ENCODE measurements at places on chromosomes 12 and 14.

DNA sequence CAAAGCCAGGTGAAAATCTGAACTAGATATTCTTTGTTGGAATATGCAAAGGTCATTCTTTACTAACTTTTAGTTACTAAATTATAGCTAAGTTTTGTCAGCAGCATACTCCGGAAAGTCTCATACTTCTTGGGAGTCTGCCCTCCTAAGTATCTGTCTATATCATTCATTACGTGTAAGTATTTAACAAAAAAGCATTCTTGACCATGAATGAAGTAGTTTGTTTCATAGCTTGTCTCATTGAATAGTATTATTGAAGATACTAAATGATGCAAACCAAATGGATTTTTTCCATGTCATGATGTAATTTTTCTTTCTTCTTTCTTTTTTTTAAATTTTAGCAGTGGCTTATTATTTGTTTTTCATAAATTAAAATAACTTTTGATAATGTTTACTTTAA is 9.8 kb upstream of the SPX start:
- no peak for DNase-seq

DNA sequence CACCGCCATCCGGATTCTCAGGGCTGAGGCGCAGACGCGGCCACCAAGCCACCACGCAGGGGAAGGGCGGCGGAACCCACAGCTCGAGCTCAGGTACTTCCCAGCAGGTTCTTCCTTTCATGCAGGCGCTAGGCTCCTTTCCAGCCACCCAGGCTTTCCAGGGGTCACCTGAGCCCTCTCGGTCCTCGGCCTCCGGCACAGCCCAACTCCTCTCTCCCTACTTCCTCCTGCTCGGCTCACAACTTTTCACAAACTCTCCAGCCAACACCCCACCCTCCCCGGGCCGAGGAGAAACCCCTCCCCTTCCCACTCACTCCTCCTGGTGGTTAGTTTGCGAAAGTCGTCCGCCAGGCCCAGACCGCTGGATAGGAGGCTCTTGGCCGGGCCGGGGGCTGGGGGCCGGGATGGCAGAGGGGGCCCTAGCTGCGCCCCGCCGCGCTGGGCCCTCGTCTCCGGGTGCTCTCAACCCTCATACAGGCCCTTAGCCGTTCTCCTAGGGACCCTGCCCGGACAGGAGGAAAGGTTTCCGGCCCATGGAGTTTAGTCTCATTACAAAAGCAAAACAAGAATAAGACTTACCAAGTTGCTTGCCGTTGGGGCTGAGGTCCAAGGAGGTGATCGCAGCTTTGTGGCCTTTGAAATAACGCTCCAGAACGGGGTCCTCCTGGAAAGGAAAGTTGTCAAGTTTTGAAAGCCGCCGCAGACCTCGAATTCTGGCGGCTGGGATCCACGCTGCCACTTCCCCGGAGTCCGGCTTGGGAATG is at the start of gene GALNT4:
Gene GALNT4, minus strand, starts transcription at position 256 of the 764 bp plus-strand sequence. Its CDS starts 247 bp downstream, at position 9.
- DNase-seq: peak; percentile 68

DNA sequence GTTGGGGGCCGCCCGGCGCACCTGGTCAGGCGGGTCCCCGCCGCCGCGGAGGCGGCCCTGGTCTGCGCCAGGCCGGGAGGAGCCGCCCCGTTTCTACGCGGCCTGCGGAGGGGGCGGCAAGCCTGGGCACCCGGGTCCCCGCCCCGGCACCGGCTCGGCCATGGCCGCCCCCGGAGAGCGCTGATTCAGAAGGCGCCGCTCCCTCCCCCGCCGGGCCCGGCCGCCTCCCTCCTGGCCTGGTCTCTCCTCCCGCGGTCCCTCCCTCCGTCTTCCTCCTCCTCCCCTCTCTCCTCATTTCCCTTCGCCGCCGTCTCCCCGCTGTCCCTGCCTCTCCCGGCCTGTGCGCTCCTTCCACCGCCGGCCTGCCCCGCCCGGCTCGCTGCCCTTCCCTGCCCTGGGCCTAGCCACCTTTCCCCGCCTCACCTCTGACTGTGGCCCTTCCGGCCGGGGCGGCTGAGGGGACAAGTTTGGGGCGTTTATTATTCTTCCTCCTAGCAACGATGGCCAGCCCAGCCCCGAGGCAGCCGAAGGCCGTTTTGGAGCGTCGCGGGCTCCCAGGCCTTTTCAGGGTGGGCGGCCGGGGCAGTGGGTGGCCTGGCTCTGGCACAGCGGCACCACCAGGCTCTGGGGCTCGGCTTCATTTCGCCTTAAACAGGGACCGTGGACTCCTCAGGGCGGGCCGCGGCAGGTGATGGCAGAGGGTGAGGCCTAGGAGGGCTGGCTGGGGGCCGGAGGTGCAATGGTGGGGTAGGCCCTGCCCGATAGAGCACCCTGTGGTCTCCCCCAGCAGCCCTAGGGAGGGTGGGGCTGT is 768 bp downstream of the CEP170B start:
- peak; percentile 35 for DNase-seq

- no peak for DNase-seq
These were observed 2.3 kb upstream of the GPR162 start for GRCh38 chr12:6819106-6820030.

DNA sequence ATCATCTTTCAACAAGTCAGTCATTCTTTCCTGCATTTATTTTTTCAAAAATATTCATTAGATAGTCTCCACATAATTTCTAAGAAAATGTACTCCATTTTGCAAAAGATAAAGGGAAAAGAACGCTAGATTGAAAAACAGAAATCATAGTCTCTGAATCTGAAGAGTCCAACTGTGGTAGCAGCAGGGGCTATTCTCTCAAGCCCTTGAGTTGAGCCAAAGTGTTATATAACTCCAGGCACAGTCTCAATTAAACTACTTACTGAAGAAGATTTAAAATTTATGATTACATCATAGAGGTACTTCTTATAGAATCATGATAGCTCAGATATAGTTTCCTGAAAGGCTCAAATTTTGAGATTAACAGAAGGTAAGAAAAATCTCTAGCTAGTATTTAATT is 5.8 kb downstream of the LDHB start:
- DNase-seq: no peak

DNA sequence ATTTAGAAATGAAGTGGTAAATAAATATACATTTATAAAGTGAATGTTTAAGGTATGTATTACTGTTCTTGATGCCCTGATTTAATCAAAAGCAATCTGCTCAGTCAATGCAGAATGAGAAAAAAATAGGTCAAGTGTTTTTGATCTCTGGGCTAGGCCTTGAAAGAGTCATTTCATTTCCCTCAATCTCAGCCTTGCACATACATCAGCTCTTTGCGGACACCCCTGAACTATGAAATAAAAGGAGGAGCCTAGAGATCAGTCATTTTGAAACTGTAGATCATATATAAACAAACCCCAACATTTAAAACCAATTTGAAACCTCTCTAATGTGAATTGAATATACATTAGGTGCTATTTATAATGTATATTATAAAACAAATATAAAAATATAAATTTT is 42.5 kb downstream of the ATG2B start:
- no peak for DNase-seq

Data from amygdala (tissue), 56 donors.